ENCODE measurements at places on chromosomes 7 and 10.

GRCh38 chr7:81170291-81170690 is 251.4 kb upstream of the SEMA3C start:
- no peak for DNase-seq

GRCh38 chr10:102869258-102870198 is at the start of gene AS3MT:
Gene AS3MT (plus strand): TSS chr10:102869470. CDS start chr10:102869593, 123 bp downstream.
- DNase-seq, result no peak

DNA sequence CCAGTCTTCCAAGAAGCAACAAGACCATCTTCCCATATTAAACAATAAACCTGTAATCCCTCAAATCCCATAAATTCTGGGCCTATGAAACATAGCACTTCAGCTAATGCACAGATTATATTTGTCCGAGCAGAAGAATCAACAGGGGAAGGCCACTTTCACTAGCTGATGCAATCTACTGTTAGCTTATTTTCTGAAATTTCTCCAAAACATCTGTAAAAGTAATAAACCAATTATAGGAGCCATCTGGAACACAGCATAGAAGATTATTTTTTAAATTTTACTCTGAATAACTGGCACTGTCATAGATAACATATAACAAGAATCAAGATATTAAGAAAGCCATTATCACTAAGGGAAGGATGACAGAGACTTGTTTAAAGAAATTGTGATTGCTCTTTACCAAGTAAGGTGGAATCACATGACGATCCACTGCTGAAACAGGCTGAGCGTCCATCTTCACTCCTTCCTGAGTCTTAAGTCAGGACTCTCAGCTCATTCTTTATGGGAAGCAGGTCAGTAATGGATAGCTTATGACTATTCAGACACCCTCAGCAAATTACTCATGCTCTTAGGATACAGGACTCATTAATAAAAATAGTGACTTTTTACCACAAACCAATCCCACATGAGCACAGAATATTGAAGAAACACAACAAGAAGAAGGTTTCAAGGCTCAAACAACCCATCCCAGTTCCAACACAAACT is 719.5 kb downstream of the XPNPEP1 start:
- no peak for DNase-seq

- no peak for DNase-seq
These were observed 162.2 kb downstream of the SFMBT2 start for GRCh38 chr10:7248585-7249164.

- DNase-seq, result no peak
These were observed 63.6 kb downstream of the PDIA4 start for GRCh38 chr7:148964483-148965267.
